Left lung (tissue), 14 donors: ENCODE measurements at places on chromosomes 2 and 18.

DNA sequence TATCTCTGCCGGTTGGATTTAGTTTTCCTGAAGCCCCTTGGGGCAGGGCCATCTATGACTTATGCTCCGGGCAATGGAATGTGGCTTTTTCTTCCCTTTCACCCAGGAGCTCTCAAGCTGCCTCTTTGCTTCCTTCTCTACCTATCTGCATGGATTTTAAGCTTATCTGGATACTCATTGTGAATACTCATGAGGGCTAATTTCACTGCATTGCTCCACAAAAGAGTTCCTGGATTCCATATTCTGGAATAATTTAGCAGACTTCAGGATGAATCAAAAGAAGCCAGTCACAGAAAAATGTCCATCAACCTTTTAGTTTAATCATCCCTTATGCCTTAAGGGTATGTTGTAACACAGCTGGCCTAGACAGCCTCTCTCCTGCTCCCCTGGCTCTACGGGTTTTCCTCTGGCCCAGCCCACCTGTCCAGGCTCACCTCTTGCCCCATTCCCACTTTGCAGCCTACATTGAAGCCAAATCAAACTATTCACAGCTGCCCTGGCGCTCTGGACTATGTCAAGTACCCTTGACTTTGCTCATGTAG, 122.8 kb upstream of the RMDN2 start:
- H3K4me1 ChIP-seq: peaks cover 7% of the 10 kb centered on the region
- no peaks in the 10 kb centered on the region for H3K27me3 ChIP-seq
- H3K27ac ChIP-seq: no peak overlapping the region
- H3K36me3 ChIP-seq: no peaks in the 10 kb centered on the region

DNA sequence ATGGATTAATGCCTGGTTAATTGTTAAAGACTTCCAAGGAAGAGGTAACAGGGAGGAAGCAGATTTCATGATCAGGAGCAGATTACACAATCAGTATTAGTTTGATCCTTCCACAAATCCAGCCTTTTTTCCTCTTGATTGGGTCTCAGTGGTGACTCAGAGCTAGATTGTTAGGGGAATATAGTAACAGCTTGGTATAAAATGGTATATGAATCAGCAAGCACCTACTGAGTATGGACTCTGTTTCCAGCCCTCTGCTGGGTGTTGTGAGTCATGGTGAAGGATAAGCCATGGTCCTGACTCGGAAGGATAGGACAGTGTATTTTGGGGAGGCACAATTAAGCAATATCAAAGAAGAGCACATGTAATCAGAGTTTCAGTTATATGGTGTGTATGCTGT, 272.4 kb upstream of the DPP10 start:
- no peak overlapping the region for H3K27ac ChIP-seq
- H3K4me1 ChIP-seq: no peaks in the 10 kb centered on the region

GRCh38 chr2:235981631-235982030, 186.6 kb downstream of the GBX2 start:
- no peaks in the 10 kb centered on the region for H3K27me3 ChIP-seq
- no peak overlapping the region for H3K4me3 ChIP-seq
- no peak overlapping the region for H3K27ac ChIP-seq
- no peak for DNase-seq
- no peaks in the 10 kb centered on the region for H3K4me1 ChIP-seq

DNA sequence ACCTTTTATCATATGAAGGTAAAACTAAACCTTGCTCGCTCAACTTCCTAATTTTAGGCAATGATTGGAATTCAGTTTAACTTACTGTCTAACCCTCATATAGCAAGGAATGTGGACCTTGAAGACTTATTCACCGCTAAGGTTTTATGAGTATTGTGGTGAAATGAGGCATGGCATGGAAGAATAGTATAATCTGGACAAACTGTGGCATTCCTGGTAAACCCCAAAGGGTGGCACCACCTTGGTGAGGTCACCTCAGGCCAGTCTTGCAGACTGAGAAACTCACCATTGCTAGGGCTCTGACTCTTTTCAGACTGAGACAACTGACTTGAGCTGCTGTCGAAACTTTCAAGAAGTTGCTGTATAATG, 51.1 kb upstream of the EHBP1 start:
- no peak for DNase-seq
- H3K27me3 ChIP-seq: no peaks in the 10 kb centered on the region
- no peak overlapping the region for H3K4me3 ChIP-seq
- H3K36me3 ChIP-seq: no peaks in the 10 kb centered on the region
